ENCODE measurements at places on chromosomes 3 and 15.

DNA sequence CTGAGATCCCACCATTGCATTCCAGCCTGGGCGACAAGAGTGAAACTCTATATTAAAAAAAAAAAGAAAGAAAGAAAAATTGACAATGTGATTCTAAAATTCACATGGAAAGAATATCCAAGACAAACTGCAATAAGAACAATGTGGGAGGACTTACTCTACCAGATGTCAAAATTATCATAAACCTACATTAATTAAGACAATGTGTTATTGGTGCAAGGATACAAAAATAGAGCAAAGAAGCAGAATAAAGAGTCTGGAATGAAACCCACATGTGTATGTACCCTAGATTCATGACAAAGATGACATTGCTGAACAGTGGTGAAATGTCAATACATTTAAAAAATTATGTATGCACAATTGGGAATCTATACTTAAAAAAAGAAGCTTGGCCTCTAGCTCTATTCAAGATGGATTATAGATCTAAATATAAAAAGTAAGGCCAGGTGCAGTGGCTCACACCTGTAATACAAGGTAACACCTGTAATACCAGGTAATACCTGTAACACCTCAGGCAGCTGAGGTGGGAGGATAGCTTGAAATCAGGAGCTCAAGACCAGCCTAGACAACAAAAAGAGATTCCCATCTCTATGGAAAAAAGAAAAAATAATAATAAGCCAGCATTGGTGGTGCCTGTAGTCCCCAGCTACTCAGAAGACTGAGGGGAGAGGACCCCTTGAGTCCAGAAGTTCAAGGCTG lies 45.7 kb downstream of the ZBTB11 start:
- DNase-seq = no peak

DNA sequence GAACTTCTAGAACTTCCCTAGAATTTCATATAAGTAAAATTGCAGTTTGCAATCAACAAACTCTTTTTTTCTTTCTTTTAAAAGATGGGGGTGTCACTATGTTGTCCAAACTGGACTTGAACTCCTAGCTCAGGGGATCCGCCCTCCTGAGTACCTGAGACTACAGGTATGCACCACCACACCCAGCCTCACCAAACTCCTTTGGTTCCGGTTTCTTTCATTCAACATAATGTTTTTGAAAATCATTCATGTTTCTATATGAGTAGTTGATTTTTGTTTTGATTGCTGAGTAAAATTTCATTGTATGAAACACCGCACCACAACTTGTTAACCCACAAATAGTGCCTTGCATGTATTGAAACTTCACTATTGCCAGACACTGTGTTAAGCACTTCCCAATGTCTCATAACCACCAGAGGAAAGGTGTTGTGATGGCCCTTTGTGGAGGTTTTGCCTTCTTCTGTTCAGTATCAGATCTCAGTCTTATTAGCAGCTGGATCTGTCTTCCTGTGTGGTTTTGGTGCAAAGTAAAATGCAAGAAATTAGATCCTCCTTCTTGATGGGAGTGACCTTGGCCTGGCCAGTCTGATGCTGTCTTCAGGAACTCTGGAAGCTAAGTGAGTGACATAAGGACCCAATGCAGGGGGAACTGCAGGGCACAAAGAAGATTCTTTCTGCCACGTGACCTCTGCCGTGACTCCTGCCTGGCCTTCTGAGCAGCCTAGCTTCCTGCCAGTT lies 78.8 kb upstream of the UBE2E1 start:
- DNase-seq = peak; percentile 33

- DNase-seq = no peak
Measured at GRCh38 chr15:36605604-36606263, 26.3 kb downstream of the CDIN1 start.

DNA sequence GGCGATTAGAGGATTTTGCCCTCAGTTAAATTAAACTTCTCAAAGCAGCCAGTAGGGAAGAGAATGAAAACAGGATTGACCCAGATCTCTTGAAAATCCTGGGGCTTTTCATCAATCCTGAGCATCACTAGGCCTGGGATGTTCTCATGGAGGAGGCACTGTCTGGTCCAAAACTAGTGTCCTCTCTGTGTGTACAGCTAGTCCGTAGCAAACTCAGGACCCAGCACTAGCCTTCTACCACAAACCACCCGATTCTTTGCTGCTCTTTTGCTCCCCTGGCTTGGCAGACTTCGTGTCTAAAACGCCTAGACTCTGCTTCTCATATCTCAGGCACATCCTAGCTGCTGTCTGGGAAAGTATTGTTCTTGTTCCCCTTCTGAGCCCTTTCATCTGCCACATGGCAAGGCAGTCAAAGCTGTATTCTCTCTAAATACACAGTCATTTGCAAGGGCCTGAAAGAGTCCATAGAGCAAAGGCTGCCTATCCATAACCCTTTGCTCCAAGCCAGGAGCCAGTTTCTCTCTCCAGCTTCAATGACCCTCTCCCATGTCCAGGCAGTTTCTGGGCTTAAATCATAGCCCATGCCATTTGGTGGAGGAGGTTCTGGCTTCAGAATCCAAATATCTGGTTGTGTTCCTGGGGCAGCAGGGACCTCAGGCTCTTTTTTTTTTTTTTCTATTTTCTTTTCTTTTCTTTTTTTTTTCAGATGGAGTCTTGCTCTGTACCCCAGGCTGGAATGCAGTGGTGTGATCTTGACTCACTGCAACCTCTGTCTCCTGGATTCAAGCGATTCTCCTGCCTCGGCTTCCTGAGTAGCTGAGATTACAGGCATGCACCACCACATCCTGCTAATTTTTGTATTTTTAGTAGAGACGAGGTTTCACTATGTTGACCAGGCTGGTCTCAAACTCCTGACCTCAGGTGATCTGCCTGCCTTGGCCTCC lies 52.4 kb downstream of the CDC25A start:
- DNase-seq = no peak

DNA sequence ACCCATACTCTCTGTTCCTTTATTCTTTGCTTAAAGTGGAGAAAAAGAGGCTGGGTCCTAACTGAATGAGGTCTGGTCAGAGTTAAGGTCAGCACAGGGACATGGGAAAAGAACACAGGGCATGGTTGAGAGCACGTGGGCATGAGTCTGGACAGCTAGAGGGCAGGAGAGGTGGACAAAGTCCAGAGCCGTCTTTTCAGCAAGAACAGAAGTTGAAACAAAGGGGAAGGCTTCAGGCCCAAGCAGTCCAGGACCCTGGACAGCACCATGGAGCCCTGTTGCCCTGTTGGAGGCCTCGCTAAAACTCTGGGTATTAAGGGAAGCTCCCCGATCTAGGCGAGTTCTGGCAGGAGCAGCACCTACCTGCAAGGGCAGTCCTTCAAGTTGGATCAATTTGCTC lies 50.7 kb downstream of the XYLB start:
- no peak for DNase-seq

DNA sequence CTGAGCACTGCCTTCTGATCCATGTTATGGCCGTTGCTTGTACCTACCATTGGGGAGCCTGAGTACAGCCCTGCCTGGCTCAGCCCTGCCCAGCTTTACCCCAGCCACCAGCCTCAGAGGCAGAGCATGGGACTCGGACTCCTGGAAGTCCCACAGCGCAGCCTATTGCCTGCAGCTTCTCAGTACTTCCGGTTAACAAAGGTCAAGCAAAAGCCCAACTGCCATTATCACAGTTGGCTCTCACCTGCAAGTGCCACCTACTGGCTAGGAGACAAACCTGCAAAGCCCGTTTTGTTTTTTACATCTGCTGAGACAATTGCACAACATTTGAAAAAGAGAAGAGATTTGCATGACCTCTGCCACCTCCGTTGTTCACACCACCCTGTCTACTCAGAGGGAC lies 1081.7 kb downstream of the NAALADL2 start:
- DNase-seq = no peak

DNA sequence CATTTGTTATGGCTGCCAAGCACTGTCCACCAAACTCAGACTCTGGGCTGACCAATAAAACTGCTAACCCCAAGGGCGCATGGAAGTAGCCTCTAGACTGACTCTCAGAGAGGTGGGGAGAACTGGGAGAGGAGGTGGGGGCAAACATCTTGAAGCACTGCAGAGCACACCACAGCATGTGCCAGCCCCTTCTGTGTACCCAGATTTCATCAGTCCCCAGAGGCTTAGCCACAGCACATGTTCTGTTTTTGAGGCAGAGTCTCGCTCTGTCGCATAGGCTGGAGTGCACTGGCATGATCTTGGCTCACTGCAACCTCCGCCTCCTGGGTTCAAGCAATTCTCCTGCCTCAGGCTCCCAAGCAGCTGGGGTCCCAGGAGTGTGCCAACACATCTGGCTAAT lies 119.5 kb upstream of the SPATA12 start:
- no peak for DNase-seq

- DNase-seq = no peak
Measured at GRCh38 chr3:195041871-195042742, 228.9 kb downstream of the XXYLT1 start.

DNA sequence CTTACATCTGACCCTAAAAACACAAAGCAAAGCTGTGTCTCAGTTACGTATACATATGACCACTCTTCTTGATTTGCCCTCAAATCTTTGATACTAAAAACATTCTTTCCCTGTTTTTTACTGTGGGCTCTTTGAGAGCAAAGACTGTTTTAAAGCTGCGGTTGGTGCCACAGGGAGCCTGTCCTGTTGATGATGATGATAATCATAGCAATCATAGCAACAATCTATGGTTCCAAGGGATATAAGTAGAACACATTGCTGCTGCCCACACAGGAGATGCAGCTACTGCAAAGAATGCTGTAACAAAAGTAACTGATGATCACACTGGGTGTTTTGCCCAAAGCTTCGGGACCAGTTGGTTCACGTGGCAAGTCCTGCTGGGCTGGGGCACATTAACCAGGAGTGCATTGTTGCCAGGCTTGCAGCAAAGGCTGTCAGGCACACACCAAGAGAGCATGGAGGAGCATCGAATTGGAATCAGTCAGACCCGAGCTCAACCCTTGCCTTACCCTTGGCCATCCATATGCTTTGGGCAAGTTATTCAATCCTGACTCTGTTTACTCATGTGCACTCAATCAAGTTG lies 131.4 kb upstream of the EIF1B start:
- DNase-seq = no peak

DNA sequence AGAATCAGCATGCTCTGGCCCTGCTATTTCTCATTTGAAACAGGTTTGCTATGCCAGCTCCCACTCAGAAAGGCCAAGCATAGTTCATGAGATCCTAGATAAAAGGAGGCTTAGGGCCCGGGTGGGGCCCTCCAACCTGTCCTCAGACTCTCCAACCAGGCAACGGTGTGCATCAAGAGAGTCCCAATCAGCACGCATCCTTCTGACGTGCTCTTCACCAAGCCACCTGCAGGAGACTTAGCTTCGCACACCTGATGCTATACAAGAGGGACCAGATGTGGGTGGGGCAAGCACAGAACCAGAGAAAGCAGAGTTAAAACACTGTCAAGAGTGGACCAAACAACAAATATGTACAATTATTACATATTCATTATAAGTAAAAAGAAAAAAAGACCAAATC lies 17.3 kb downstream of the STIMATE start:
- no peak for DNase-seq

DNA sequence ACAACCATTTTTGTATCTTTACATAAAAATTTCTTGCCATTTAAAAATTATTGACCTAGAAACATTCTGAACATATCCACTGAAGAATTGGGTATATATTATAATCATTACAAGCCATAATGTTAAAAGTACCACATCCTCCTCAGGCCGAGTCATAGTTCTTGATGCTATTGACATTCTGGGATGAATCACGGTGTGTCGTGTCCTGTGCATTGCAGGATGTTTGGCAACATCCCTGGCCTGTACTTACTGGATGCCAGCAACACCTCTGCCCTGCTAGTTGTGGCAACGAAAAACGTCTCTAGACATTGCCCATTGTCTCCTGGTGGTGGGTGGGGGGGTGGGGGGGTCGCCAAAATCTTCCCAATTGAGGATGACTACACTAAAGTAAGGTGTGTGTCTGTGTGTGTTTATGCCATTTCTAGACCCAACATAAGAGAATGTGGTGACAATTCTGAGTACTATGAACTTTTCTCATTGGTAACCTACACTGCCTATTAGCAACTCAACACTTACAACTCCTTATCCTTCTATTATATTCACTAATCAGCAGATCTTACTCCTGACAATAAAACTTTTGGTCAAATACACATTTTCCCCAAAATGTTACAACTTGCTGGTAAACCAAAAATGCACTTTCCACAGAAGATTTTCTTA lies 471.6 kb downstream of the FOXP1 start:
- peak; percentile 12 for DNase-seq

DNA sequence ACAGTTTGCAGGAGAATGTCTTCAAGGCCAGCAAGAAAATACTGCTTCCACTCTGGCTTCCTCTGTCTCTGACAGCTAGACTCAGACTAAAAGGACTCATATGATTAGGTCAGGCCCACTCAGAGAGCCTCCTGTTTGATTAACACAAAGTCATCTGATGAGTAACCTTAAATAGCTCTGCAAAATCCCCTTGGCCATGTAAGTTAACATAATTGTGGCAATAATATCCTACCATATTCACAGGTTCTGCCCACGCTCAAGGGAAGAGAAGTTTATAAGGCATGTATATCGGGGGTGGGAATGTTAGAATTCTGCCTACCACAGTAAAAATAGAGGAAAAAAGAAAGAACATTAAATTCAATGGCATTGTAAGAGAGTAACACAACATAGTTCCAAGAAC lies 20.6 kb upstream of the HHATL start:
- peak; percentile 68 for DNase-seq

DNA sequence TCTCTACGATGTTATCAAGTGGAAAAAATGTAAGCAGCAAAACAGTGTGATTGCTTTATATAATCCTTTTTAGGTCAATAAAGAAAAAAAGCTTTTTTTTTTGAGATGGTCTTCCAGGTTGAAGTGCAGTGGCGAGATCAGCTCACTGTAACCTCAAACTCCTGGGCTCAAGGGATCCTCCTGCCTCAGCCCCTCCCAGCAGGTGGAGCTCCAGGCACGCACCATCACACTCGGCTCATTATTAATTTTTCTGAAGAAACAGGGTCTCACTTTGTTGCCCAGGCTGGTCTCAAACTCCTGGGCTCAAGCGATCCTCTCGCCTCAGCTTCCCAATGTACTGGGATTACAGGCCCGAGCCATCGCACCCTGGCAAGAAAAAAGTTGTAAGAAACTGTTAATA lies 17.3 kb downstream of the RNF168 start:
- DNase-seq = peak; percentile 3

DNA sequence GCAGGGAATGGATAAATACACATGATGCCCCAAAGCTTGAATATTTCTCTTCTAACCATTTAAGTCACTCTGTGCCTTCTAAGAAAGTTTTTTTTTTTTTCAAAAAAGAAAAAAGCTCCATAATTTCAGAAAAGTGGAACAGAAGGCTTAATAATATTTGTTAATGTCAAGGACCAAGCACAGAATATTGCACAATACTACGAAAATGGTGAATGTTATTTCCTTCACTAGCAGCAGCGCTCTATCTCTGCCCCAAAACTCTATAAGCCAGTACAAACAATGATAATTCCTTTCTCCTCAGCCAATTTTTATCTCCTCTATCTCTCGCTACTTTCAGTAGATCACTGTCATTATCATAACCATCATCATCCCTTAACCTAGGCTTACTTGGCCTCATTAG lies 72.7 kb downstream of the FEZF2 start:
- DNase-seq = no peak

GRCh38 chr3:122257644-122258364 lies 67.2 kb upstream of the CSTA start:
- DNase-seq = peak; percentile 45

GRCh38 chr3:179093807-179094206 lies 22.2 kb upstream of the ZMAT3 start:
- DNase-seq = no peak

- DNase-seq = no peak
Measured at GRCh38 chr15:46681901-46682300, 1035.4 kb upstream of the SEMA6D start.
